ENCODE measurements at places on chromosomes 4 and X. TPM values are rescaled to one million over a fixed set of nuclear protein-coding genes. Genes with fewer than 3 reads are reported as not detected.

GRCh38 chr4:6657242-6658208, 17.0 kb downstream of the MRFAP1 start:
- no peak for DNase-seq

MXD4 gene
- 76.6 TPM for polyA plus RNA-seq

DNA sequence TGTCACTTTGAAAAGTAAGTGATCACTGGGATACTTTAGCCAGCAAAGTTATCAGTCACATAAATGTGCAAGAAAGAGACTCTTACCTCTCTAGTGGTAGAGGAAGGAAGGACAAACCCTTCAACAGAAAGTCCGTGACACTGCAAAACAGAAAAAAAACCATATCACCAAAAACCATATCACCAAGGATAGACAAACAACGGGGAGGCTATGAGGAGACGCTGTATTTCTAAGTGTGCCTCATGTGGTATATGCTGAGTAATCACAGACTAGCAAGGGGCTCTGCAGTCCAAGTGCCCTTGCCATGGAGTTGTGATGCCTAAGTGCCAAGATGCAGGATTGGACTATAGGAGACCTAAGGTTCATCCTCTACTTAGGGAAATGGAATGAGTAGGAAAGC, 11.5 kb upstream of the HDAC8 start:
- DNase-seq, result no peak

DNA sequence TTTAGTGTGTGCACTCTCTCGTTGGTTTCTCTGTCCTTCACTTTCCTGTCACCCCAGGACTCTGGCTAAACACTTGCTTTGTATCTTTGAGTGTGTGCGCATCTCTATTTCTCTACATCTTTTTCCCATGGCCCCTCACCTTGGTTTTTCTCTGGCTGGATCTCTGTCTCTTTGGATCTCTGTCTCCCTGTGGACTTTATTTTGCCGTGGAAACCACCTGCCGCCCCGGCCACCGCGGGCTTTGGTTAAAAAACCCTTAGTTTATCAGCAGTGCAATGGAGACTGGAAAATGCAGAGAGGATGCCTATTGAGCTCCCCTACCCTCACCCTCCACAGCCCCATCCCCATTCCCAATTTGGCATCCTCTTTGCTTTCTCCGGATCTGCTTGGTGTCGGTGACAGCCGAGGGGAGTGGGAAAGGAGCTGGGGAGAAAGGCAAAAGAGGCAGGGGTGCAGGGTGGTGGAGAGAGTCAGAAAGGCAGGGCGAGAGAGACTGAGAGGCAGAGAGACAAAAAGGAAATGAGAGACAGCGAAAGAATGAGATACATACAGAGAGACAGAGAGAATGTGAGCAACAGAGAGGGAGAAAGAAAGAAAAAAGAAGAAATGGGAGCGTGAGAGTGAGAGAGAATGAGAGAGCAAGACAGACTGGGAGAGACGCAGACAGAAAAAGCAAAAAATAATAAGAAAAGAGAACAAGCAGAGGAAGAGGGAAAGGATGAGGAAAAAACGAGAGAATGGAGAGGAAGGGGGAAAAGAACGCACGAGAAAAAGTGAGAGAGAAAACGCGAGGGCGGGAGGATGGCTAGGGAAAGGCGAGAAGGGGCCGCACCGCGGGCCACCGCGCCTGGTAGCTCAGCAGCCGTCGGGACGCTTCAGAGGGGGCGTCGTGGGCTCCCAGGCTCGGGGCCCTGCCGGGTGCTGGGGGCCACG, 688 bp downstream of the GPR101 start:
- DNase-seq, result no peak

GRCh38 chr4:69849969-69850368, 10.0 kb downstream of the SULT1E1 start:
- no peak for DNase-seq

DNA sequence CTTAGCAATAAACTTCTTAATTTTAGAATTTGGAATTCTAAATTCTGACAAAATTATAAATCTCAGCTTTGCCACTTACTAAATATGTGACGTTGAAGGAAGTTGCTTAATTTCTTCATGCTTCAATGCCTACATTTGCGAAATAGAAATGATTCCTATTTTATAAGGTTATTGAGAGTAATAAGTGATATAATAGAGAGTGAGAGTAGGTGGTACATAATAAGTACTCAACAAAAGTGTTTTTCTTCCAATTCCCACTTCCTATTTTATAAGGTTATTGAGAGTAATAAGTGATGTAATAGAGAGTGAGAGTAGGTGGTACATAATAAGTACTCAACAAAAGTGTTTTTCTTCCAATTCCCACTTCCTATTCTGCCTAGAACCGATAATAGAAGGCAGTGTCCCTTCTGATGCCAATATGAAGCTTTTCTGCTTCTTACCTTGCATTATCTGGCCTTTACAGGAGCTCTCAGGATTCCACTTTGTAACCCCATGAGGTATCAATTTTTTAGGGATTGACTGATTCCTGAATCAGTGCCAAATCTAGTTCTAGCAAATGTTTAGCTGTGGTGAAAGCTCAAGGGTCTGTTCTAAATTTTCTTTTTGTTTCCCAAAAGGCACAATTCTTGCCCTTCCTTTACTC, 31.4 kb downstream of the VSIG4 start:
- DNase-seq, result no peak

GPR50 gene
- not detected for polyA plus RNA-seq

DNA sequence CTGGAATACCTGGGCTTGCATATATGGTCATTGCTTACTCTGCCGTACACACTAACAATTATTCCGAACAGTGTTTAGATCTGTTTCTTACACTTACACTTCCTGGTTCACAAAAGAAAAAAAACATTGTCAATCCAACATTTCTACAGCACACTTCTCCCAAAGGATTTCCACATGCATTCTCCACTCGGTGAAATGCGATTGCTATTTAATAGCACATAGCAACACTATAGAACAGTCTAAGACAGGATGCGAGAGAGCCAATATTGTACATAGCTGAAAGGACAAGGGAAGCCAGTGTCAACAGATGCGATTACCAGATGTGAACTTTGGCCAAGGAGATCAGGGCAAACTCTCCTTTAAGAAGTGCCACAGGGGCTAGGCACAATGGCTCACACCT, 220.7 kb upstream of the GPC4 start:
- DNase-seq, result no peak

GRCh38 chr4:176156656-176157055, 38.7 kb downstream of the SPATA4 start:
- DNase-seq, result no peak

FABP2 gene
- polyA plus RNA-seq, result 0.03 TPM

CSAG1 gene
- not detected for polyA plus RNA-seq

GRCh38 chrX:38561126-38561868, at the start of gene TSPAN7:
TSS of gene TSPAN7 (plus strand) at chrX:38561542. CDS start at chrX:38561547, 5 bp downstream.
- peak; percentile 65 for DNase-seq

GRCh38 chr4:150886597-150886996, 128.5 kb downstream of the LRBA start:
- DNase-seq, result no peak

GRCh38 chr4:157223456-157223855, 2.9 kb downstream of the GRIA2 start:
- no peak for DNase-seq

DNA sequence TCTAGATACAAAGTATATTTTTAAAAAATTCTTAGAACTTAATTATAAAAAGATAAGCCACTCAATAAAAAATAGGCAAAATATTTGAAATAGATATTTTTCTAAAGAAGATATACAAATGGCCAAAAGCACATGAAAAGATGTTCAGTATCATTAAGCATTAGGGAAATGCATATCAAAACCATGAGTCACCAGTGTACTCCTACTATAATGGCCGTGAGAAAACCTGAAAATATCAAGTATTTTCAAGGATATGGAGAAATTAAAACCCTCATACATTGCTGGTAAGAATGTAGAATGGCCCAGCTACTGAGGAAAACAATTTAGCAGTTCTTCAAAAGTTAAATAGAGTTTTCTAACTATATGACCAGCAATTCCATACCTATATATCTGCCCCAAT, 337.9 kb downstream of the CAMK2D start:
- no peak for DNase-seq

GRCh38 chr4:168478868-168479267, 1.4 kb downstream of the DDX60L start:
- no peak for DNase-seq
